ENCODE measurements at places on chromosomes 2 and 18.

GRCh38 chr2:233002829-233003657 is 10.0 kb downstream of the NGEF start:
- no peak for DNase-seq

DNA sequence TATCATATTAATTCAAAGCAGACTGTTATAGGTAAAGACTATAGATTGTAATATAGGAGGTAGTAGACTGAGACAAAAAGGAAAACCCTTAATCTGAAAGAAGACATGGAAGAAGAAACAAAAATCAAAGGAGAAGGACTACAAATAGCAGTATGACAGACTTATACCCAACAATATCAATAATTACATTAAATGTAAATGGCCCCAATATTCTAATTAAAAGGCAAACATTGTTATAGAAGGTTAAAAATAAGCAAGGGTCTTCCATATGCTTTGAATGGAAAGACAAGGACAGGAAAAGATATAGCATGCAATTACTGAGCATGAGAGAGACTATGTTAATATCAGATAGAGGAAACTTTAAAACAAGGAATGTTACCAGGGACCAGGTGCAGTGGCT is 109.5 kb upstream of the BCL2L11 start:
- no peak for DNase-seq

DNA sequence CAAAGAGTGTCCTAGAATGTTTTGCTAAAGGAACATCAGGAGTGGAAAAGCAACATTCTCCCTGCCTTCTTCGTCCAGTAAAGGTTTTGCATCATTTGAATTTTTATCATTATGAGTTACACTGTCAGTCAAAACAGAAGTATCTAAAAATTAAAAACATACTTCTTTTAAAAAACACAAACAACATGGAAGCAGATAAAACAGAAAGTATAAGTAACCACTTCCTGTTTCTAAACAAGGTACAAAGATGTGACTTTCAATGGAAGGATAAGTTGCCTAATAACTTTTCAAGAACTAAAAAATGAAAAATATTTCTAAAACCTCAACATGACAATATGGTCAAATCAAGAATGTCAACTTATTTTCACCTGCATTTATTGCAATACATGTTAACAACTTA is 158.2 kb downstream of the STK39 start:
- no peak for DNase-seq

DNA sequence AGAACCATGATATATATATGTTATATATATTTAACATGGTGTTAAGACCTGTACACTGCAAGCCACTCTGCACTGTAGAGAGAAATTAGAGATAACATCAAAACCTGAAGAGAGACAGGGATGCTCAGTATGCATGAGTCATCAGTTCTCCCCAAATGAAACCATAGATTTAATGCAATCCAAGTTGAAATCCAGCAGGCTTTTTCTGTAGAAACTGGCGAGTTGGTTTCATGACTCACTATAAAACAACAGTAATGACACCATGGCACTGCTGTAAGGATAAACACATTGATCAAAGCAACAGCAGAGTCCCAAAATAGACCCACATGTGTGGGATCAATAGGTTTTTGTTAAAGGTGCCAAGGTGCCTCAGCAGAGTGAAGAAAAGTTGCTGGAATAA is 65.8 kb downstream of the RTP5 start:
- peak; percentile 58 for DNase-seq

DNA sequence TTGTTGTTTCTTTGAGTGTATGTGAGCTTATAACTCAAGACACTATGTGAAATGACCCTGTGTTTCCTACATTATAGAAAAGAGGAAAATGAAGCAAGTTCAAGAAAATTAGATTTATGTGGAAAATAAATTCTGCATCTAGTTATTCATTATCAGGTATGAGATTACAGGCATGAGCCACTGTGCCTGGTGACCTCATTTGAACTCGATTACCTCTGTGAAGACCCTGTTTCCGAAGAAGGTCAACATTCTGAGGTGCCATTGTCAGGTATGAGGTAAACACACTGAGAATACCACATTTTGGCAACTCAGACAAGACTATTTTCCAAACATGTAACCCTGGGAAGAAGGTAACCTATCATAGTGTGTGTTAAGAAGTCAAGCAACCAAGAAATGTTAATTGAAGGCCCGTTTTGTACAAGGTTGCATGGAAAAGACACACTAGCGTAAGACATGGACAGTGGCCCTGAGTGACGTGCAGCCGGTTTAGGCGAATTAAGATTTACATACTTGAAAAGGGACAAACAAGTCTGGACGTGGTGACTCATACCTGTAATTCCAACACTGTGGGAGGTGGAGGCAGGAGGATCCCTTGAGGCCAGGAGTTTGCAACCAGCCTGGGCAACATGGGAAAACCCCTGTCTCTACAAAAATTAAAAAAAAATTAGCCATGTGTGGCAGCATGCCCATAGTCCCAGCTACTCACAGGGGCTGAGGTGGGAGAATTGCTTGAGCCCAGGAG is 186.6 kb downstream of the NEDD4L start:
- no peak for DNase-seq

GRCh38 chr18:27185025-27185763 is at the start of gene CHST9:
CHST9 (minus strand) TSS chr18:27185308; CDS start chr18:27142809, 42,499 bp downstream.
- DNase-seq: no peak

DNA sequence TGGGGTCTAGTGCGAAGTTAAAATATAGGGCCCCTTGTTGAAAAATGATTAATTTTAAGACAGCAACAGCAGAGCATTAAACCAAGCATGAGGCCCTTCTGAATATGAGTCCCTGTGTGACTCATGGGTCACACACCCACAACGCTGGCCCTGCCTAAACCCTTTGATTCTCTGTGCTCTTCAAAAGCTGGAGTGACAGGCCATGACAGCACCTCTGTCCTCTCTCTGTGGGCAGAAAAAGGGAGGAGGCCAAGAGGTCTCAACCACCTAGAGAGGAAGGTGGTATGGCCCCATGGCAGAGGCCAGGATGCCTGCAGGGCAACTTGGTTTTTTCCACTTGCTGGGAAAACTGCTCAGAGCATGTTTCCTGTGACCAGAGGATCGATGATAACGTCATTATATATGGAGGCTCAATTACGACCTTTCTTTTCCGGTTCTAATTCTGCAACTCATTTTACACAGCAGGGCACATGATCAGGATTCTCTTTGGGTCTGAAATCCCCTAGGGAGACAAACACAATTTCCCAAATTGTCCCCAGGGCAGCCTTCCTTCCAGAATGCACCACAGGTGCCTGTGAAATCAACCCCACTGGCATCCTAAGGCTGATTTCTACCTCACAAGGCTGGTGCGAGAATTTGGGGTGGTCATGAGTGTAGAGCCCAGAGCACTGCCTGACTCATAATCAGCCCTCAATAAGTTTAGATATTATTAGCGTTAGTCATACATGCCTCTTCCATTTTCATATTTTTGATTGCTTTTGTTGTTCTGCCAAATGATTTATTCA is 102.0 kb upstream of the PPP1CB start:
- no peak for DNase-seq

- no peak for DNase-seq
Measured at GRCh38 chr2:170578606-170579005, 136.5 kb upstream of the SP5 start.

DNA sequence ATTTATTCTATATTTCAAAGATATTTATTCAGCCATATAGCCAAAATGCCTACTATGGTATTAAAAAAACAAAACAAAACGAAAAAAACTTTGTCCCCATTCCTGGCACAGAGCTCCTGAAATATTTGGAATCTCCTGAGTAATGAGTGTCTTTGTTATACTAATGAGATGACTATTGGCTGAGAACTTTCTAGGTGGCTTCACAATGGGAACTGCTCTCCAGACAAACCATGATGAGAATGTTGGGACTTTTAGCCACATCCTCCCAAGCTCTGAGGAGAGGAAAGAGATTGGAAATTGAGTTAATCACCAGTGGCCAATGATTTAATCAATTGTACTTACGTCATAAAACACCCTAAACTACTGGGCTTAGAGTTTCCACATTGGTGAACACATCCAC is 631.8 kb upstream of the SETBP1 start:
- DNase-seq: no peak

DNA sequence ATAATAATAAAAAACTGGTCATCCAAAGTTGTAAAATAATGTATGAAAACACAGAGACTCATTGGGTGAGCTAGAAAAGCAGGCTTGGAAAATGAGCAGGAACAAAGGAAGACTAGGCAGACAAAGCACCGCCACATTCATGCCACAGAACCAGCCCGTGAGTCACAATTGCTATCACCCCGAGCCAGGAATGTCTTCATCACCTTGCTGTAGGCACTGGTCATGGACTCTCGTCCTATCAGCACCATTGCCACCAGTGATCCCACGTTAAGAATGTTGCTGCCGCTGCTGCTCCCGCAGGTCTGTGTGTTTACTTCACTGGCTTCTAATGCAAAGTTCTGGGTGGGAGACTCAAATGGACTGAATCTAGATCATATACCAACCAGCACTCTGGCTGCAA is 417.9 kb downstream of the PID1 start:
- DNase-seq: no peak

GRCh38 chr2:14428056-14428455 is 204.5 kb upstream of the LRATD1 start:
- DNase-seq: no peak

DNA sequence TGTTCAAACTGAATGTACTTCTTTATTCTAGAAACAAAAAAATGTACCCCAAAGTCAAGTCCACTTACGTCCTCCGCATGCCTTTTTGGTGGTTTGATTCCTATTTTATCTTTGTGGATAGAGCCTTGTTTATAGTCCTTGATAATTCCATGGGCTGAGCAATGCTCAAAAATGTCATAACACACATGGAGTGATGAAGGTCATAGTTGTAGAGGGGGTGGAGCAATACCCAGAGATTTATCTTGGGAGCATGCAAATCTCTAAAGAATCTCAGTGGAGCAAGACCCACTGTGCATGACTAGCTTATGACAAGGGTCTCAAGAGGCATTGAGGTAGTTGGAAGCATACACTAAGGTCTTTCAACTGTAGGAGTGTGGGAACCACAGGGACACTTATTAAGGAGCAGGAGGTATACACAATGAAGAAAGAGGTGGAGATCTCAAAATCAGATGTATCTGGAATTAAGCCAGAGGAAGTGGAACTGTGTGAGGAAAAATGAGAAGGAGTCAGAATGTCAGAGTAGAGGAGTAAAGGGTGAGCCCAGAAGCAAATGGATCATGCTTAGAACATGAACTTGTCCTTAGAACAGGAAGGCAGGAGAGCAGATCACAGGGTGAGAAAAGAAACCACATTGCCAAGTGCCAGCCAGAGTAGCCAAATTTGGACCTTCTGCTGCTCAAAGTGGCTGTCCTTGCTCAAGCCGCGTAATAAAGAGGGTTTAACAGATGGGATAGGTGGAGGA is 68.1 kb upstream of the STK39 start:
- DNase-seq: no peak
